ENCODE measurements at places on chromosomes 5 and 9. TPM values are rescaled to one million over a fixed set of nuclear protein-coding genes. Genes with fewer than 3 reads are reported as not detected.

ELOVL7 gene
- 8.7 TPM for total RNA-seq

NKD2 gene
- 22.6 TPM for total RNA-seq

C1QTNF3 gene
- 0.26 TPM for total RNA-seq

SMAD5 gene
- 13.7 TPM for total RNA-seq

CSF2 gene
- total RNA-seq = 0.32 TPM

MTMR12 gene
- 18.5 TPM for total RNA-seq

GRIN3A gene
- total RNA-seq = not detected

PCDHGA3 gene
- total RNA-seq = not detected

PCDHGC5 gene
- not detected for total RNA-seq

ECSCR gene
- total RNA-seq = not detected

CCDC192 gene
- total RNA-seq = not detected

CCL27 gene
- total RNA-seq = not detected

ZNF366 gene
- not detected for total RNA-seq

PCAT7 gene
- 0.46 TPM for total RNA-seq

BNIP1 gene
- 15.8 TPM for total RNA-seq

ARHGEF37 gene
- total RNA-seq = 1.9 TPM

INSL6 gene
- not detected for total RNA-seq

PDZD2 gene
- 0.21 TPM for total RNA-seq

CDC25C gene
- total RNA-seq = 10.5 TPM

BTNL3 gene
- total RNA-seq = not detected

MAP3K1 gene
- total RNA-seq = 1.9 TPM

PCA3 gene
- total RNA-seq = not detected

SLC38A9 gene
- total RNA-seq = 19.2 TPM

MACROH2A1 gene
- 210 TPM for total RNA-seq

CD14 gene
- total RNA-seq = 3.4 TPM

ZFR gene
- 55.7 TPM for total RNA-seq

STPG3 gene
- not detected for total RNA-seq

DMRT3 gene
- total RNA-seq = not detected

PRR16 gene
- not detected for total RNA-seq

AGXT2 gene
- not detected for total RNA-seq

CDK9 gene
- total RNA-seq = 54.9 TPM

CTXN3 gene
- not detected for total RNA-seq

MGAT1 gene
- 90.7 TPM for total RNA-seq

IL9 gene
- not detected for total RNA-seq

IL4 gene
- total RNA-seq = not detected

BSPRY gene
- not detected for total RNA-seq

TMEM8B gene
- total RNA-seq = 3.5 TPM

RAI14 gene
- 68.0 TPM for total RNA-seq
